Dermis microvascular lymphatic vessel endothelial cell (primary cell): ENCODE measurements at places on chromosomes 11 and 22.

GRCh38 chr22:25437414-25438160, 126.9 kb upstream of the GRK3 start:
- no peak for DNase-seq

GRCh38 chr11:47489395-47489755, 40.4 kb upstream of the RAPSN start:
- DNase-seq: no peak

DNA sequence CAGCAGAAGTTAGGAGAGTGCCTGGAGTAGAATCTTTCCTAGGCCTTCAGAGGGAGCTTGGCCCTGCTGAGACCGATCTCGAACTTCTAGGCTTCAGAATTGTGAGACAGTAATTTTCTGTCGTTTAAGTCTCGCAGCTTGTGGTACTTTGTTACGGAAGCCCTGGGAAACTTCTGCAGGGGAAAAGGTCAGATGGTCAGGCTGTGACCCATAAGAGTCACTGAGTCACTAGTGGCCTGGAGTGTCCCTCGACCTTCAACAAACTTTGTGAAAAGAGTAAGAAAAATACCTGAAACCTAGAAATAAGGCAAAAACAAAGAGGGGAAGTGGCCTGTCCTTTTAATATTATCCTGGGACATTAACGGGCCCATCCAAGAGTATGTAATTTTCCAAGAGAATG, 34.6 kb downstream of the CSNK2A3 start:
- no peak for DNase-seq

DNA sequence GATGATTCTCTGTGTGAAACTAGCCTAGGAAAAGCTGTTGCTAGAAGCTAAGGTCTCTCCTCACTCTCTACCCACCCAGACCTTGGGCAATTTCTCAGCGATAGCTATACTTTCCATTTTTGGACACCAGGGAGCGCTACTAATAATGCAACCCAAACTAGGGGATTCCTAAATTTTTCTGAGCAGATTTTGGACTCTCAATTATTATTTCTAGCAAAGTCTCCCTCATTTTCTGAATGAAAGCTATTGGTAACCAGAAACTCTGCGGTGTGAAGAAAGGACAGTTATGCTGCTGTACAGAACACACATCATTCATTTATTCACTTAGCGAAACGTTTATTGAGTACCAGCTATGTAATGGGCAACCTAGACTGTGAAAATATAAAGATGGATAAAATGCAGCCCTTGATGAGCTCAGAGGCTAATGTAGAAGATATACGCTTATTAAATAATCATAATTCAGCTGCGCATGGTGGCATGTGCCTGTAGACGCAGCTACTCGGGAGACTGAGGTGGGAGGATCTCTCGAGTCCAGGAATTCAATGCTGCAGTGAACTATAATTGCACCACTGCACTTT, 6.1 kb upstream of the STIM1 start:
- no peak for DNase-seq

- no peak for DNase-seq
These were observed 854 bp downstream of the ABCC8 start for GRCh38 chr11:17475666-17476316.

- DNase-seq: no peak
These were observed 13.6 kb upstream of the TTLL12 start for GRCh38 chr22:43200555-43200954.

DNA sequence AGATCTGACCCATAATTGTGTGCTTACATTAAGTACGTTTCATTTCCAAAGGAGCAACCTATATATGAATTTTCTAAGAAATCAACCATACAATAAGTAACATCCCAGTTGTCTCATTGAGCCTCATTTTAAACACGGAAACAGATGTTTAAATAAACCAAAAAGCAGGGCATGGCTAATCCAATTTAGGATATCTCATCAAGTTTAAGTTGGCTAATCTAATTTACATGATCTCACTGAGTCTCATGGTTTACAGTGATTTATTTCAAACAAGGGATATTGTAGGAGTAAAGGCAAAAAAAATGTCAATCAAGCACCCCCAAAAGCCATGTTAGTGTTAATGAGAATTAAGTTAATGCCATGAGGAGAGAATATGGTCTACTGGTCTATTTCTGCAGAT, 499.8 kb upstream of the CCDC90B start:
- no peak for DNase-seq

GRCh38 chr11:19696073-19696472, 16.6 kb upstream of the NAV2 start:
- DNase-seq: no peak

GRCh38 chr11:117989351-117990102, 3.3 kb downstream of the IL10RA start:
- no peak for DNase-seq

DNA sequence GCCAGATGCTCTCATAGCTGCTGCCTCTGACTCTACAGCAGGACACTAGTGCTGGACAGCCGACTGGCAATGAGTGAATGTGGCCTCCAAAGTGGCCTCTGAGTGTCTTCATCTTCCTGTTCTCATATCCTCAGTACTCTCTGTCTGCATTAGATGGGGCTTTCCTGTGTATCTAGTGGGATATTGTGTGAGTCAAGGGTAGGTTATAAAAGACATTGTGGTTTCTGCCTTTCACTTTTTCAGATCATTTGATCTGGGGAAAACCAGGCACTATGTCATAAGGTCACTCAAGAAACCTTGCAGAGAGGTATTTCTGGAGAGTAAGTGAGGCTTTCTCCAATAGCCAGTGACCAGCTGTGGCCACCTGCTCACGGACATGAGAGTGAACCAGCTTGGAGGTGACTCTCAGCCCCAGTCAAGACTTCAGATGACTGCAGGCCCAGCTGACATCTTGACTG, 333.6 kb upstream of the NCAM1 start:
- DNase-seq: no peak

- no peak for DNase-seq
These were observed 4.7 kb upstream of the CASP5 start for GRCh38 chr11:105027678-105028077.

GRCh38 chr11:94379613-94380012, 21.6 kb downstream of the GPR83 start:
- no peak for DNase-seq
